ENCODE measurements at places on chromosomes 11 and 22.
A peak's percentile ranks its signal among the peaks of the same experiment; 100 is the strongest.

GRCh38 chr11:82775736-82776346 lies 42.2 kb upstream of the FAM181B start:
- DNase-seq: peak; percentile 45

GRCh38 chr22:16949561-16949960 lies 58.5 kb downstream of the GAB4 start:
- DNase-seq: no peak

GRCh38 chr11:57155400-57155799 lies 26.4 kb upstream of the LRRC55 start:
- DNase-seq: no peak

GRCh38 chr11:83033972-83034672 lies 37.6 kb downstream of the RAB30 start:
- peak; percentile 96 for DNase-seq

- DNase-seq: no peak
Observed at GRCh38 chr11:19573666-19574065, 139.0 kb upstream of the NAV2 start.

- no peak for DNase-seq
Observed at GRCh38 chr11:43270468-43270867, 41.3 kb upstream of the API5 start.

- DNase-seq: no peak
Observed at GRCh38 chr11:33709466-33709865, 8.8 kb upstream of the C11orf91 start.

DNA sequence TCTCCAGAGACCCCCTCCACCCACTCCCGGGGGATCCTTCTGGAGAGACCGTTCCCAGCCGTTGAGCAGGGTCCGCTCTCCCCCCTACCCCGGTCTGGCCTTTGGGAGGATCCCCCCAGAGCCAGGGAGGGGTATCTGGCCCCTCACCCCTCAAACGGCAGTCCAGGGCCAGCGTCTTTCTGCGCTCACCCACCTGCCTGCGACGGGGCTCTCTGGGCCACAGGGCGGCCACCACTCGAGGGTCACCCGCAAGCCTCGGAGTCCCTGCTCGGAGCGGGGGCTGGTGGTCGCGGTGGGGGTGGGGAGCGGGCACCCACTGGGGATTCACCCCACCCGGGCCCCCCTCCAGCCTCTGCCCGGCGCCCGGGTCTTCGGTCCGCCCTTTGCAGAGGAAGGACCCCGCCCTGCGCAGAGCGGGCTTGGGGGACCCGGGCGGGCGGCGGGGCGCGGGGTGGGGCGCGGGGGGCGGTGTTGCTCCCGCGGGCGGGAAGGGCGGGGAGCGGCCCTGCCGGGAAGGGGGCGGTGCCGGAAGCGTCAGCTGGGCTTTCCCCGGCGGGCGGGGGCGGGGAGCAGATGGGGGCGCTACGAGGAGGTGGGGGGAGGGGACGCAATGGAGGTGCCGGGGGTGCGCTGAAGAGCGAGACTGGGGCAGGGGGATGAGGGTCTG lies 16.6 kb downstream of the CRELD2 start:
- DNase-seq: peak; percentile 67

- no peak for DNase-seq
Observed at GRCh38 chr22:33219648-33220384, 161.6 kb upstream of the SYN3 start.

All from fibroblast of skin of right quadriceps (primary cell).